ENCODE measurements at places on chromosomes 2 and 18. TPM values are rescaled to one million over a fixed set of nuclear protein-coding genes. Genes with fewer than 3 reads are reported as not detected.
A peak's percentile ranks its signal among the peaks of the same experiment; 100 is the strongest.

The CNGA3 gene
- not detected for total RNA-seq

The CPLX4 gene
- not detected for total RNA-seq

The DNAJC5G gene
- 0.47 TPM for total RNA-seq

The POTEC gene
- not detected for total RNA-seq

The CFAP53 gene
- total RNA-seq: 0.18 TPM

The KCNG2 gene
- total RNA-seq: not detected

The HOXD1 gene
- total RNA-seq: 19.0 TPM

The GALR1 gene
- not detected for total RNA-seq

The CCDC138 gene
- total RNA-seq: 2.9 TPM

The EVX2 gene
- not detected for total RNA-seq

The EPB41L3 gene
- total RNA-seq: 40.9 TPM

The LOXL3 gene
- 2.7 TPM for total RNA-seq

- no peak for DNase-seq
Measured at GRCh38 chr2:38700881-38701458, 35.1 kb downstream of the GALM start.

GRCh38 chr2:183348492-183348891 is 224.2 kb downstream of the NUP35 start:
- no peak for DNase-seq

- DNase-seq: no peak
Measured at GRCh38 chr18:52163478-52163877, 176.5 kb upstream of the DCC start.

- DNase-seq: no peak
Measured at GRCh38 chr2:46929612-46930011, 14.0 kb upstream of the MCFD2 start.

DNA sequence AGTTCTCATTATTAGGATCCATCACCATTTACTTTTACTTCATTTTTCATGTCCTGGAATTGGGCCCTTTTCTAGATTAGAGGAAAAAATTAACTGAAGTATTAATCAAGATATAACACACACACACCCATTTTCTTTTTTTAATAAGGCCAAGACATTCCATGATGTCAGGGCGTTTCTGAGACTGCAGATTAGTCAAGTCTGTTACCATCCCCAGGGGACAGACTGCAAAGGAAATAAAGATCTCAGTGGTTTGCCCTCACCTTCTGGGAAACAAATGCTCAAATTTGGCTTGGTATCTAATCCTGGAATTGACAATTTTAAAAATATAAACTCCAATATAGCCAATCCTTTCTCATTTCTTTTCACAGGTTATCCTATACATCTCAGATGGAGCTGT is 27.4 kb downstream of the RMP24 start:
- no peak for DNase-seq

GRCh38 chr2:120218181-120218580 is 5.0 kb downstream of the TMEM185B start:
- no peak for DNase-seq

DNA sequence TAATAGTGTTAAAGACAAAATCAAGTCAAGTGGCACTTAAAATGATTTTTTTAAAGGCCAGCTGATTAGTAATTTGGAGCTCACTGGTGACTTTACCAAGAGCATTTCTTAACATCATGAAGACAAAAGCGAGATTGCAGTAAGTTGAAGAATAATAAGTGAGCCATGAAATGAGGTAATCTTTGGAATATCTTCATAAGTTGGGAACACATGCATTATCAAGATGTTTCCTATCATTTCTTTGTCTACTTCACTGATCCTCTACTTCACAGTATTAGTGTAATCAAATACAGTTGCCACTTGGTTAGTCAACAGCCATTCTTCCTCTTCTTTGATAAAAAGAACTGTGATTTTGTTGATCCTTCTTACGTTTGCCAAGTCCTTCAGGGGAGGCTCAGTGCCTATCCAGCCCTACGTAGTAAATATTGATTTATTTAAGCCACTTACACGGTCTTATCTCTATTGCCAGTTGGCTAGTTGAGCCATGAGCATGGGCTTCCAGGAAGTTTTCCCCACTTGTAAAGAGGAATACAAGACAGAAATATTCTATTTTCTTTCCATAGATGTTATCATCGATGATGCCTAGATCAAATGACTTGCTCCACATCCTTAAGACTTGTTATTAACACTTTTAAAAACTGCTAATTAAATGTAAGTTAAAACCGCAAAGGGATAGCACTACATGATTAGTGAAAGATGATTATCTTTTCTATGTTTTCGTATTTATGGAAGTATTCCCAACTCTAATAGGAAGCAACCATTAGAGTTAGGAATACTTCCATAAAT is 46.1 kb downstream of the YES1 start:
- DNase-seq: no peak

DNA sequence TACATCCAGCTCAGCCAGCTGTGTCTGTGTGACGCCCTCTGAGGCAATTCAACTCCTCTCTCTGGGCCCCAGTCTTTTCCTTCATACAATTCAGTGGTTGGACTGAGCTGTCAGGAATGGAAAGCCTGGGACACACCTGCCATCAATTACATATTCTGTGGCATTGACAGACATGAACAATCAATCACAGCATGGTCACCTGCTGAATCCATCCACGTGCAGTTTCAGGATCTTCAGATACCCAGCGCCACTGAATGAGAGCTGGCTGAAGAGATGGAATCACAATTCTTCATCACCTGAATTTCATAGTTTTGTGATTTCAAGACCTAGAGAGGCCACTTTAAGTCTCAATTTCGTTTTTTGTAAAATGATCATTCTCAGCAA is 5.1 kb downstream of the ADRA2B start:
- no peak for DNase-seq

- DNase-seq: no peak
Measured at GRCh38 chr18:75067996-75068645, 140.8 kb downstream of the PTGR3 start.

- no peak for DNase-seq
Measured at GRCh38 chr2:138071720-138072719, 107.7 kb downstream of the HNMT start.

- DNase-seq: no peak
Measured at GRCh38 chr2:164053021-164053420, 317.2 kb upstream of the FIGN start.

DNA sequence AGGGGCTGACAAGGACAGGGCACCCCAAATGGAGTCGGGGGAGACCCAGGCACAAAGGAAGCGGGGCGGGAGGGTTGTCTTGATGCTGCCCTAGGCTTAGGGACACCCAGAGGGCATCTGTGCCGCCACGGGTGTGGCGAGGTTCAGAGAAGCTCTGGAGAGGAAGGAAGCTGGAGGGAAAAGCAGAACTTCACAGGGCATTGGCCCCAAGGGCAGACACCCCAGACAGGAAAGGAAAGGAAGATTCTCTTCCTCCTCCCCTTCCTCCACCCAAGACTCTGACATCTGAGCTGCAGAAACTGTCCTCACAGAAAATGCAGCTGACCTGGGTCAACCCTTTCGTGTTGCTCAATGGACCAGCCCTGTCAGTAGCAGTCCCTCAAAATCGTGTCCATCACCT is 25.6 kb downstream of the DNMT3A start:
- no peak for DNase-seq

DNA sequence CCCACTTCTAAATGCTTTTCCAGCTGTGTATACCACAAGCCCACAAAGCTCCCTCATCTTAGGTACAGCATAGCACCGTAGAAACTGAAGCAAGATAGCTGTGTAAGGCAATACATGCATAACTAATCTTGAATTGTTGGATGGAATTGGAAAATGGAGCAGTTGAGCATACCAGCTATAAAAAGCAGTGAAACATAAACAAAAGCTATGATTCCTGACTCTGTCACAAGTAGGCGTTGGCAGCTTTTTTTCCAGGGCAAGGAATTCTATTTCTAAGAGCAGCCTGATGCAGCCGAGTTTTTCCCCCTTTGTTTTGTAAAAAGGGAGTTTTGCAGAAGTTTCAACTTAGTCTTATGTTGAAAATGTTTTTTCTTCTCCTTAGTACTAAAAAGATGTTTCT is 32.4 kb downstream of the MOGAT1 start:
- DNase-seq: no peak

GRCh38 chr2:42342061-42342794 is 18.8 kb downstream of the COX7A2L start:
- peak; percentile 48 for DNase-seq

DNA sequence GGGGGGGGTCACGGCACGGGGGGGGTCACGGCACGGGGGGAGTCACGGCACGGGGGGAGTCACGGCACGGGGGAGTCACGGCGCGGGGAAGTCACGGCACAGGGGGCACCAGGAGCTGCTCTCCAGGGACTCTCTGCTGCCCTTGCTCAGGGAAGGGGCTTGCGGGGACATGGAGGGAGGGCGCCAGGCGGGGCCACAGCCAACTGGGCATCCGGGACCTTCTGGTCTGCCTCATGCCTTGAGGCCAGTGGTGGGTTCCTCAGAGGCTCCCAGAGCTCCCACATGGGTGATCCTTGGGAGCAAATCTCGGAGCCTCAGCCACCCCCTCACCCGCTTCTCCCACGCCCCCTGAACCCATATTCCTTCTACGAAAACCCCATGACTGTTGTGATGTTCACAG is 55.8 kb upstream of the TMEM18 start:
- DNase-seq: no peak

DNA sequence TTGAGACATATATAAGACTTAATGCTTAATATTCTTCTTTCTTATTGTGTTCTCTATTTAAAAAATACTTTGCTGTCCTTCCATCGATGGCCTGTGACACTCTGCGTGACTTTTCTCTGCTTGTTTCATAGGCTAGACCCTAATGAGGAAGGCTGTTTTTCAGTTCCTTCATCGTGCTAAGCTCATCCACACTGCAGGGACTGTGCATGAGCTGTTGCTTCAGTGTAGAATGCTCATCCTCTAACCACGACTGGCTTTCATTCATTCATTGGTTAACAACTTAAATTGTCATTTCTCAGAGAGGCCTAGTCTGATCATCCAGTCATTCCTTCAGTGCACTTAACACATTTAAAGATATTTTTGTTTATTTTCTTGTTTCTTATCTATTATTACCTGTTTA is 134.4 kb downstream of the CCDC85A start:
- DNase-seq: no peak

DNA sequence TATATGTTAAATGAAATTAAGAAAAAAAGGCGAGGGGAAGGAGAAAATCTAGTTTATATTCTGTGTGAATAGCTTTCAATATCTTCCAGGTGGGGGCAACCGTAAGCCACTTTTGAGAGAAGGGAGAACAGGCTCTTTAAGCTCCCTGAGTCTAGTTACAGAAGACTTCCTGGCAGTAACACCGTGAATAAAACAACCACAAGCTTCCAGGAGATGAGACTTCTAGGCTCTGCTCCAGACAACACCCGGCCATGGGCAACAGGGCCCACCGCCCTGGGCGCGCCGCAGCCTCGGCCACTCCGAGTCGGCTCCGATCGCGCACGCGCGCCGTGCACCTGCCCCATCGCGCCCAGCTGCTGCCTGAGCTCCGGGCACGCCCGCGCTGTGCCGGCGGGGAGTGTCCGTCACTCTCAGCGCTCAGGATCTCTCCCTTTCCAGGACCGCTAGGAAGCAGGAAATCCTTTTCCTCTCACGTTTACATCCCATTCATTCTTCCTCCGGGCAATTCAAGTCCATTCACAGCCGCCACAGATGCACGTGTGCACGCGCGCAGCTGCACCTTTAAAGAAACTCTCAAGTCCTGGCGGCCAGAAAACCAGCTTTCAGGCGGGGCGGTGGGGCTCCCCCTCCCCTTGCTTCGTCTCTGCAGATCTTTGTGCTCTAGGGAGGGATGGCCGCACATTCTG is 19.4 kb upstream of the PAX3 start:
- peak; percentile 48 for DNase-seq

GRCh38 chr2:54585136-54585733 is 129.1 kb downstream of the SPTBN1 start:
- no peak for DNase-seq

- DNase-seq: no peak
Measured at GRCh38 chr2:71895320-71896161, 252.1 kb downstream of the CYP26B1 start.

DNA sequence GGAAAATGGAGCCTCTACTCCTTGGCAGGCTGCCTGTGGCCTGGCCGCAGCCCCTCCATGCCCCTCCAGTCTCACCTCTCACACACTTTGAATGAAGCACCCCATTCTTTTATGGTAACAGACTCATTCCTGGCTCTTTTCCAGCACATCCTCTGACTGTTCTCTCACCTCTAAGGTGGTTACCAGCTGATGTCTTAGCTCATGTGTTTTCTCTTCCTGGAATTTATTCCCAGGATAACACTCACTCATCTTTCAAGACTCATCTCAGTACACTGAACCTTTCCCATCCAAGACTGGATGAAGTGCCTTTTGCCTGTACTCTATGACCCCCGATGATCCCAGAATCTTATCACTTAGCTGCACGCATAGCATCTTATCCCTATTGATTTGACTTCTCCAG is 50.6 kb downstream of the SLC9A4 start:
- DNase-seq: no peak

GRCh38 chr2:219998107-219998506 is 370.7 kb downstream of the SLC4A3 start:
- DNase-seq: no peak

- DNase-seq: no peak
Measured at GRCh38 chr2:124837496-124837895, 812.4 kb downstream of the CNTNAP5 start.

DNA sequence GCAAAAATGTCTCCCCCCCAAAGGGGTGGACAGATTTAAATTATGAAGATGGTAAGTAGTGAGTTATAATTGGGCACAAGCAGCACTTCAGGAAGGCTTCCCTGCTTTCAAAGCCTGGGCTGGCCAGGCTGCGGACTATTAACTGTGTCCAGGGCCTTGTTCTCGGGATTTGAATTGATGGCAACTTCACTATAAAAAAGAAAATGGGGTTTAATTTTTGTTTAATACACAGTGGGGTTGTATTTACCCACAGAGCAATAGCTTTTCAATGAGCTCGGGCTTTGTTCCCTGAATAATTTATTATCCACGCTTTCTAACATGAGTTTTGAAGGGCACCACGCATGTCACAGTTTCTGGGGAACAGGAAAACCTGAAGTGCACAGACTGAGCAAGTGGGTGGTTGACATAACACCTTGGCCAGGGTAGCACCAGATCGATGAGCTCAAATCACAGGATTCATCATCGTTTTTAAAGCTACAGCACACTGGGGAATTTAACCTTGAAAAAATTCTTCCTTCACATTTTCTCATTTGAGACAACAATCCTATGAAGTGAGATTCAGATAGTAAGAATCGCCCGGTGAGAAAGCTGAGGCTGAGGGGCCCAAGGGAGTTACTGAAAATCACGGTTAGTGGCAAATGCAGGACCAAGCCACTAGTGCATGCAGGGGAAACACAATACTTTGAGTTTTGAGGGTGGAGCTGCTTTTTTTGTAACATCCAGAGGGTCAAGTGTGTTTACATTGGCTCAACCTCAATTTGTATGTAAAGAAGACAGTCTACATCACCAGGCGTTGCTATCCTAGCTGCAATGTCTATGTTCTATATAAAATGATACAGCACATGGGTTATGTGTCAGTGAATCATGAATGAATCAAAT is 28.9 kb upstream of the LMAN1 start:
- DNase-seq: no peak

- DNase-seq: no peak
Measured at GRCh38 chr2:162697111-162697510, 141.5 kb downstream of the KCNH7 start.

- DNase-seq: no peak
Measured at GRCh38 chr2:215914054-215914776, 99.1 kb downstream of the MREG start.

- no peak for DNase-seq
Measured at GRCh38 chr2:165239856-165240515, 772 bp downstream of the SCN2A start.

Data from glomerular endothelial cell (primary cell).